HL-60 (cell line): ENCODE measurements at places on chromosomes 5 and 9.

- no peak for DNase-seq
Measured at GRCh38 chr9:121508415-121508814, 8.8 kb upstream of the GGTA1 start.

- no peak for DNase-seq
Measured at GRCh38 chr9:71911908-71912335, 483 bp downstream of the C9orf85 start.

GRCh38 chr5:142319560-142320429 is 5.0 kb downstream of the SPRY4 start:
- DNase-seq, result no peak

DNA sequence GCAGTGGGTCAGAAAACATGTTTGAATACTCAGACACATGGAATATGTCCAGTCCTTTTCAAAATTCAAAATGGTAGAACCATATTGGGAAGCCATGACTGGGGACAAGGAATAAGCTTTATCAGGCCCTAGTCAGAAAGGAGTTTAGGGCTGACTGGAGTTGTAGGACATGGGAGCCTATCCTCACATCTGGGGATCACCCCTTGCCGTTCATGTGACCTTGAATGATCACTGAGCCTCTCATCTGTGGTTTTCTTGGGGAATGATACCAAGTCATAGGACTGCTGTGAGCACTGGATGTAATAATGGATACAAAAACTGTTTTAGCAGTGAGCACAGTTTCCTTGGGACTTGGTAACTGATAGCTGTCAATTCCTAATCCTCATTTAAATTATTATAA is 84.7 kb downstream of the IQGAP2 start:
- no peak for DNase-seq

DNA sequence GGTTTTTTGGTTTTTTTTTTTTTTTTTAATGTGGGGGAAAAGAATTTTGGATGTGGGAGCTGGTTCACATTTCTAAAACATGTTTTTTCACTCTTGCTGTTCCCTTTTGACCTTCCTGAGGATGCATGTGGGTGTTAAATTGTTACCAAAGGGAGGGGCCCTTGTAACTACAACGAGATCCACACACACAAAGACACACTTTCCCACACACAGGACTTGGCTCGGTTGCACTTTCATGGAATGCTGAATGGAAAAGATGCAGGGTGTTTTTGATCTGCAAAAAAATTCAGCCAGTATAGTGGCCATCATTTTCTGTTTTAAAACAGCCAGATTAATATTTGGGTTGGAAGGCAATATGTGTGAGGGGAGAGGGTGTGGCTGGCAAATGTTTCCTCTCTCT is 576.9 kb downstream of the EBF1 start:
- DNase-seq, result no peak

- DNase-seq, result no peak
Measured at GRCh38 chr5:154421868-154422267, 23.9 kb upstream of the SAP30L start.

DNA sequence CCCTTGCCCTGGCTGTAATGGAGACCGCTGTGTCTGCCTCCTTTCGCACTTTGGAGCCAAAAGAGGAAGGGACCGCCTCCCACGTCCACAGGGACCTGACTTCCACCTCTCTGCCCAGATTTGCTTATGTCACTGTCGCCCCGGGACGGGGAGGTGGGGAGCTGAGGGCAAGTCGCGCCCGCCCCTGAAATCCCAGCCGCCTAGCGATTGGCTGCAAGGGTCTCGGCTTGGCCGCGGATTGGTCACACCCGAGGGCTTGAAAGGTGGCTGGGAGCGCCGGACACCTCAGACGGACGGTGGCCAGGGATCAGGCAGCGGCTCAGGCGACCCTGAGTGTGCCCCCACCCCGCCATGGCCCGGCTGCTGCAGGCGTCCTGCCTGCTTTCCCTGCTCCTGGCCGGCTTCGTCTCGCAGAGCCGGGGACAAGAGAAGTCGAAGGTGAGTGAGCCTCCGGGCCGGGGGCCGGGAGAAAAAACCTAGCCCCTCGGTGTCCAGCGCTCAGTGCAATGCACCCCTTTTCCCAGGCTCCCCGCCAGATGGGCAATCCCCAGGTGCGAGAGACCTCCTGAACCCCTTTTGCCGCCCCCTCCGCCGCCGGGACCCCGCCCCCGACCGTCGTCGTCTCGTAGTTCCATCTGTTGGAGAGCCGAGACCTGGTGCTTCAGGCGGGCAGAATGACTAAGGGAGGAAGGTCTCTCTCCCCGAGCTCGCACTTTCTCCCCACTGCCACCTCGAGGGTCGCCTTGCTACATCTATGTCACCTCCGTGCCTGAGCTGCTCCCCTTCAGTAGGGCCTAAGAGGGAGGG is at the start of gene GPX3:
TSS of gene GPX3 (plus strand) at position 288 of the 807 bp plus-strand sequence. CDS start at position 352, 64 bp downstream.
- DNase-seq, result peak; percentile 73

DNA sequence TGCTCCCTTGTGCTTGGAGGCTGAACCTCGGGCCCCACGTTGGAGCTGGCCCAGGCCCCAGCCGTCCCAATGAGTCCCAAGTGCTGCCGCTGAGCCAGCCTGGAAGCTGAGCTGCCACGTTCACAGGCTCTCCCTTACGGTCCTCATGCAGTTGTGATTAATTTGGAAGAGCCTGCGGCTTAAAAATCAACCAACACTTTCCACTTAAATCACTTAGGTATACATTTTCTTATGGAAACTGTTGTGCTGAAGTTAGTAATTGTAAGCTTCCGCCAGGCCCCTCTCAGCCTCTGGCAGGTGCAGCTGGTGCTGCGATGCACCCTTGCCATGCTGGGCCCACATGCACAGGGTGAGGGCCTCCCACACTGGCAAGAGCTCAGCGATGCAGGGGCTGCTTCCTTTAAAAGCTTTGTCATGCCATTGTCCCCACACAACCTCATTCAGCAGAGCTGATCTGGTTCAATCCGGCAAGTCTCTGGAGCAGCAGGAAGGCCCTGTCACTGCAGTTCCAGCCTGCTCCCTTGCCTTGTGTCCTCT is 61.0 kb downstream of the IPPK start:
- DNase-seq, result no peak
